ENCODE measurements at places on chromosomes 12 and 14.

- DNase-seq = no peak
Observed at GRCh38 chr12:2693244-2693860, 101.4 kb upstream of the FKBP4 start.

DNA sequence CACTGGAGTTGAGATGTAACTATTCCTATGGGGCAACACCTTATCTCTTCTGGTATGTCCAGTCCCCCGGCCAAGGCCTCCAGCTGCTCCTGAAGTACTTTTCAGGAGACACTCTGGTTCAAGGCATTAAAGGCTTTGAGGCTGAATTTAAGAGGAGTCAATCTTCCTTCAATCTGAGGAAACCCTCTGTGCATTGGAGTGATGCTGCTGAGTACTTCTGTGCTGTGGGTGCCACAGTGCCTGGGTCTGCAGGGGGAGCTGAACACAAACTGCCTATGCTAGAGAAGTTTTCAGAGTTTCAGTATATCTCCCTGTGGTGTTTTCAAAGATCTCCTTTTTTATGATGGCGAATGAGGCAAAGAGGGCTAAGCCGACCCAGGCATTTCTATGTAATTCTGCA, 179.2 kb upstream of the OR4E1 start:
- DNase-seq = no peak

DNA sequence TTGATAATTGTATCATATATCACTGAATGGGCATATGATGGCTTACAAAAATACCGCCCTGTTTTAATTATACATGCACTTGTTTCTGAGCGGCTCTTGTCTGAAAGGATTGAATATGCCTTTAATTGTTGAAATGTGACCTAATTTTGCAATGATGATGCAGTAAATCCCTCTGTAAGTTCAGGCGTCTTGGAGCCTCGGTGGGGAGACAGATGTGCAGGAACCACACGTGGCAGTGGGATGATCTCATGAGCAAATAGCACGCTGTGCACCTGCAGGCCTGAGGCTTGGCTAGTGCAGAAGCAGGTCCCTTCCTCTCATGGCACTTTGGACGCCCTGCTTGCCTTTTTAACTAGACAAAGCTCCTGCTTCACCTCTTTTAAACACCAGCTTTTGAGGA, 49.3 kb upstream of the ASPG start:
- DNase-seq = no peak

GRCh38 chr12:2152134-2152533, 99.3 kb downstream of the CACNA1C start:
- no peak for DNase-seq

DNA sequence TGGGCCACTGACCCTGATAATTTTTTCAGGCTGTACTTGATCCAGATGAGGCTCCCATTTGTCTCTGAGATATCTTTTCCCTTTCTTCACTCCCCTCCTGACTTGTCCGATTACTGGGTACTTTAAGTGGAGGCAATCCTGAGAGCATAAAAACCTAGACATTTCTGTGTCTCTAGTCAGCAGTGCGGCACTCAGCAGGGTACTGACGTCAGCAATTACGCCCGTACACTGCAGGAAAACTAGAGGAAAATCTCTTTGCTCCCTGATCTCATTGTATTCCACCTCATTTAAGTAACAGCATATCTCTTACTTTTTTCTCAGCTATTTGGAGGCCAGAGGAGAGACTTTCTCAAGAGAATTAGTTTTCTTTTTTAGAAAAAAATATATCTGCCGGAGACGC, 315.5 kb upstream of the OR4E1 start:
- DNase-seq = no peak

- DNase-seq = no peak
Observed at GRCh38 chr14:54763761-54764160, 138.9 kb downstream of the GCH1 start.

GRCh38 chr12:104399740-104400612, 56.8 kb upstream of the CHST11 start:
- no peak for DNase-seq

GRCh38 chr12:64691795-64692583, 67.2 kb downstream of the GNS start:
- no peak for DNase-seq

DNA sequence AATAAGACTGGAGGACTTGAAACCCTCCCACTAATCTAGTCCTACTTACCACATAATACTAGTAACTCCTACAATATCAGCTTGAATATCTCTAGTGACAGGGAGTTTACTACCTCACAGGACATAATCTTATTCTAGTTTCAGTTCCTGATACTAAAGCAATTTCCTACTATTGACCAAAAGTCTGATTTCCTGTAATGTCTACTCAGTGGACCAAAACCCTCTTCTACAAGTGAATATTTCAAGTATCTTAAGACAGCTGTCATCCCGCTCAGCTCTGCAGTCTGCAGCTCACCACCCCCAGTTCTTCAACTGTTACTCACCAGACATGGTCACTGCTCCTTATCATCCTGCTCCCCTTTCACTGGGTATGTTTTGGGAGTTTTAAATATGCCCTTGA, 70.8 kb upstream of the TMCC3 start:
- DNase-seq = no peak

DNA sequence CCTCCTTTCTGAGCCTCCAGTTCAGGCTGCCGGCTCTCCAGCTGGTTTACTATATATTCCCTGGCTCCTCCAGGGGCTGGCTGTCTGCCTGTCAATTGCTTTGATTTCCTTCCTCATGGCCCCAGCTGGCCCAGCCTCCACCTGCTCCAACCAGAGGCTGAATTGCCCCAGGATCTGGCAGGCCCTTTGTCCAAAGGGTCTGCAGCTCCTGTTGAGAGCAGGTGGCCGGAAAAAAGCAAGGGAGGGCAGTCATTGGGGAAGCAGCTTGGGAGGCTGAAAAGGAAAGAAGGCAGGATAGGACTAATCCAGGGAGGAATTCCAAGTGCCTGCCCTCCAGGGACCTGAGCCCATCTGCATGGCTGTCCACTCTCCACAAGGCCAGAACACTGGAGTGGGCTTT, 25.3 kb downstream of the PAH start:
- DNase-seq = no peak

- no peak for DNase-seq
Observed at GRCh38 chr14:45104561-45104960, 20.6 kb downstream of the PRPF39 start.

DNA sequence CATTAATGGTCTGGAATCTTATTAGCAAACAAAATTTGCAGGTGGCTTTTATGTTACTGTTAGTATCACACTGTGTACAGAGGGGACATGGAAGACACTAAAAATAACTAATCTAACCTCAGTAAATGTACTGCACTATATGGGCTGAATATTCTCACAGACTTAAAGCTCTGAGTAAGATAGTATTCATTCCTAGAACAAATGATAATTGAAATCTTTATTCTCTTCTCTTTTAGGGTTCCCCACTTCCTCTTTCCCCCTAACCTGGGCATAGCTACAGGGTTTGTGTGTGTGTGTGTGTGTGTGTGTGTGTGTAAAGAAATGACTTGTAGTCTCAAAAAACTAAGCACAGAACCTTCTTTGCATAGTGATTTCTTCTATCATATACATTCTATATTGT, 21.4 kb upstream of the HECTD1 start:
- DNase-seq = no peak

DNA sequence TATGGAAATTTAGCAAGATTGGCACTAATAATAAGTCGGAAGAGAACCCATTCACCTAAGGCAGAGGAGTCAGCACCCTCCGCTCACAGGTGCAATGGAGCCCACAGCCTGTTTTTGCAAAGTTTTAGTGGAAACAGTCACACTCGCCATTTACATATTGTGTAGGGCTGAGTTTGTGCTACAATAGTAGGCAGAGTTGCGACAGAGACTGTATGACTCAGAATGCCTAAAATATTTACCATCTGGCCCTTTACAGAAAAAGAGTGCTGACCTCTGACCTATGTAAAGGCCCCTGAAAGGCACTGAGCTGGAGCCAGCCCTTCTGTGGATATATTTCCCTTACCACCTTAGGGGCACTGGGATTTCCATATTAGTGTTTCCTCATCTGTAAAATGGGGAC, 79.0 kb downstream of the PRIMA1 start:
- DNase-seq = no peak

DNA sequence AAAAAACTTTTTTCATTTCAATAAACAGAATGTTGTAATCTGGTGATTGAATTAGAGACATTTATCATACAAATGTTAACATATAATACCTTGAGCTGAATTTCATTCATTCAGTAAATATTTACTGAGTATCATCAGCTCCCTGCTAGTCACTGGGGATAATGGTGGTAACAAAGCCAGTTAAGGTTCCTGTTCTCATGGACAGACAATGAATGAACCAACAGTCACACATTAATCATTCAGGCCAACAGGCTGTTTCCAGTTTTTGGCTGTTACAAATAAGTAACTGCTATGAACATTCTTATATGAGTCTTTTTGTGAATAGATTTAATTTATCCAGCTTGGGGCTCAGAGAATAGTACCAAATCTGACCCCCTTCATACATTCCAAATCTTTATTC, 13.5 kb downstream of the EXD2 start:
- no peak for DNase-seq

- DNase-seq = no peak
Observed at GRCh38 chr14:21723431-21724045, 49.9 kb upstream of the OR4E1 start.

GRCh38 chr12:8969861-8970411, 19.4 kb upstream of the KLRG1 start:
- no peak for DNase-seq

DNA sequence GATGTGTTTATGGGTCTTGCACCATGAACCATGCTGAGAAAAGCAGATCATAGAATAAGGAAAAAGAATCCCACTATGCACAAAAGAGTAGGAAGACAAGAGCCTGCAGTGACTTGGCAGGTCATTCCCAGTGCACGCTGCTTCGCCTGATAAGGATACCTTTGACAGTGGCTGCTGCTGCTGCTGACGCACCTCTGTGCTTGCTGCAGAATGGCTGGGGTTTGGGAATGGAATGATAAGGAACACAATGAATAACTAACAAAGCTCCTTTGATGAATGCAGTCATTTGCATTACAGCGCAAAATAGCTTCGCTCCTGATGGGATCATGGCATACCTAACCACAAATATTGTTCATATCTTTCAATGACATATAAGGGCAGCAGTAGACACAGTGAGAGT, 278.7 kb downstream of the PDZRN4 start:
- DNase-seq = no peak

GRCh38 chr12:103728323-103728722, 112.7 kb downstream of the NT5DC3 start:
- no peak for DNase-seq

- no peak for DNase-seq
Observed at GRCh38 chr12:71440763-71441748, 1.5 kb downstream of the LGR5 start.

GRCh38 chr12:12562016-12562483, 613 bp downstream of the DUSP16 start:
- no peak for DNase-seq

GRCh38 chr12:112992541-112993398, 14.5 kb downstream of the OAS2 start:
- no peak for DNase-seq

DNA sequence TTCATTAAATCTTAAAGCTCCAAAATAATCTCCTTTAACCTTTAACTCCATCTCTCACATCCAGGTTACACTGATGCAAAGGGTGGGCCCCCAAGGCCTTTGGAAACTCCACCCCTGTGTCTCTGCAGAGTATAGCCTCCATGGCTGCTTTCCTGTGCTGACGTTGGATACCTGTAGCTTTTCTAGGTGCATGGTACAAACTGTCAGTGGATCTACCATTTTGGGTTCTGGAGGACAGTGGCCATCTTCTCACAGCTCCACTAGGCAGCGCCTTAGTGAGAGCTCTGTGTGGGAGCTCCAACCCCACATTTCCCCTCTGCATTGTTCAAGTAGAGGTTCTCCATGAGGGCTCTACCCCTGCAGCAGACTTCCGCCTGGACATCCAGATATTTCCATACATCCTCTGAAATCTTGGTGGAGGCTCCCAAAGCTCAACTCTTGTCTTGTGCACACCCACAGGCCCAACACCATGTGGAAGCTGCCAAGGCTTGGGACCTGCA, 162.2 kb downstream of the RASSF9 start:
- DNase-seq = no peak

DNA sequence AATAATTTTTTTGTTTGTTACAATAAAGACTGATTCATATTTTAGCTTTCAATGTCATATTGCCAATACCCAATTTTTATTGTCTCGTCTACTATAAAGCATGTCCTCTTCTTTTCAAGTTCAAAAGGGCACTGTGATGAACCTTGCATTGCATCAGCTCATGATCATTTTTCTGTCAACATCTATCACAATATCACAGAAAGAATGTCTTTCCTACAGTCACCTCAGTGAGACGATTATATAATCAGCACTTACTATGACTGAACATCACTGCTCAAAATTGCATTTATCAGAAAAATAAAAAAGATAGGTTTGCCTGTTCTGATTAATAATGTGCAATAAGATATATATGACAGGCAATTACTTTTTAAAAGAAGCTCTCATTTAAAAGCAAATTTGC, 228.7 kb upstream of the LRFN5 start:
- no peak for DNase-seq

DNA sequence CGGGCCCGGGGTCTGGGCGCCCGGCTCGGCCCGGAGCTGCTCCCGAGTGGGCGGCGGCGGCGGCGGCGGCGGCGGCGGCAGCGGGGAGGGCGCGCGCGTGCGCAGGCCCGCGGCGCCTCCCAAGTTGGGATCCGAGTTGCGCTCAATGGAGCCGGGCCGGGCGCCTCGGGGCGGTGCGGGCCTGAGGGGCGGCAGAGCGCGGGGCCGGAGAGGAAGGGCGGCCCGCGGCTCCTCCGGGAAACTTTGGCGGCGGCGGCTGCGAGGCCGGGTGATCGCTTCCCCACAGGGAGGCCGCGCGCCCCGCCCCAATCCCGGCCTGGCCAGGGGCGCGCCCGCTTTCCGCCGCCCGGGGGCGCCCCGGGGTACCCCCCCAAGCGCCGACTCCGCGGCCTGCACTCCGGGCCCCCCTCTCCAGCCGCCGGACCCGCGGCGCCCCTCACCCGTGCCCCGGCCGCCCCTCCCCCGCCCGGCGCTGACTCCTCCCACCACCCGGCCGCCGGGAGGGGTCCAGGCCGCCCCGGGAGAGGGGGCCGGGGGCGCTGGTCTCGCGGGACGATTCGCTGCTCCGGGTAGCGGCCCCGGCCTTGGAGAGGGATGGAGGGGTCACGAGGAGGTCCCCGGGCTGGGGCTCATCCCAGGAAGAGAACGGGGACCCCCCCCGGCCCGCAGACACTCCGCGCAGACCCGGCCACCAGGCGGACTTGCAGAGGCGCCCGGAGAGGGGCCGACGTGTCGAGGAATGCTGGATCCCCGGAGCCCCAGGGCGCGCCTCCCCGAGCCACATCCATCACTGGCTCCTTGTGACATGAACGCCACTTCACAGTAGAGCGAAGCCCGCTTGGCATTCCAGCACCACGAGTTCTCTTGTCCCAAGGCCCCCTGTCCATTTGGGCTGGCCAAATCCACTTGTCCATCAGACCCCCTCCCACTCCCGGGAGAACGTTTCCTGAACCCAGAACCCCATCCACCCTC, at the start of gene RILPL1:
RILPL1 (minus strand) TSS at position 48 of the 972 bp plus-strand sequence. CDS start 237 bp downstream, outside the sequence.
- DNase-seq = peak; percentile 4

DNA sequence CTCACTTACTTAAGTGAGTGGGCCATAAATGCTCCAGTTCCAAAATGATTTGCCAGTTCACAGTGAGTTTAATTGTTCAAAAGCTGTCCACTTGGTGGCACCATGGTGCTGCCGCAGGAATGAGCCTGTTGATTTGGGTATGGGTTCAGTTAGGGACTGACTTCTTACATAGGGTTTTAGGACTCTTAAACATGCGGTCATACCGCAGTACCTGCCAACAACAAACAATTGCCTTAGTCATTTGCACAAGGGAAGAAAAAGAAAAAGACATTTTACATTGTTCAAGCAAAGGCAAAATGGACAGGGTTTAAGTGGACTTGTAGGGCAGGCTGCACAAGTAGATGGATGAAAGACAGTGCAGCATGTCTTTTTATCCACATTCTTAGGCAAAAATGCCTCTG, 80.0 kb upstream of the DBX2 start:
- DNase-seq = no peak
